Kasumi-1 (cell line): ENCODE measurements at places on chromosomes 1 and 21.
A peak's percentile ranks its signal among the peaks of the same experiment; 100 is the strongest.

- DNase-seq = no peak
These were observed 27.4 kb downstream of the SNRPE start for GRCh38 chr1:203888807-203889251.

DNA sequence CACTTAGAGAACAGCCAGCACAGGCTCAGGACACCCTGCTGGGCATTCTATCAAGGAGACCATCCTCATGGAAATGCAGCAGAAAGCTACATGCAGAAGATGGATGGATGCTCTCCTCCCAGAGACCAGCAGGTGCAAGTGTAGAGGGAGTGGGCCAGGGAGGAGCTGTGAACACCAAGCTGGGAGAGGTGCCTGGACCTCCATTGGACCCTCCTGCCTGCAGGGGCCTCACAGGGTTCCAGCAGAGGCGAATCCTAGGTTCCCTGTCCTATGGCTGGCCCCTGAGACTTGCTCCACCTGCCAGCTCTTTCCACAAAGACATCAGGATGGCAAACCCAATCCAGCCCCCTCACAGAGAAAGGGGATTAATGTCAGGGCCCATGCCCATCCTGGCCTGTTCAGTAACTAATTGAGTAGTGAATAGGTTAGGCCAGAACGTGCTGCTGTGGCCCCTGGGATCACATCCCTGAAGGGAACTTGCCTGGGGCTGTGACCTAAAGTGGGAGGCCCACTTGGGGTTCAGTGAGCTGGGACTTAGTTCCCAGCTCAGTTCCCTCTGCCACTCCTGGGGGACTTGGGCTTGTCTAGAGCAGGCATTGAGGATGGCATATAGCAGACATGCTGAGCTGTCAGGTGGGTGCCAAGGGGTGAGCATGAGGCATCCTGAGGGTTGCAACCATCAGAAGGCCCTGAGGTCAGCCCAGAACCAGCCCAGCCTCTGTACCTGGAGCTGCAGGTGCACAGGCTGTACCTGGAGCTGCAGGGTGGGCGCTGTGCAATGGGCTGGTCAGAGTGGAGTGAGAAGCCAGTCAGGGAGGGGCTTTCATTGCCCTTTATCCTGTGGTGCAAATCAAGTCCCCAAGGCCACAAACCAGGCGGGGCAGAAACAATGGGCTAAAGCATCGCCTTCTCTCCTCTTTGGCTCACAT, 22.9 kb upstream of the ZNF678 start:
- DNase-seq = no peak

GRCh38 chr1:171663854-171664575, 11.5 kb upstream of the MYOC start:
- no peak for DNase-seq

DNA sequence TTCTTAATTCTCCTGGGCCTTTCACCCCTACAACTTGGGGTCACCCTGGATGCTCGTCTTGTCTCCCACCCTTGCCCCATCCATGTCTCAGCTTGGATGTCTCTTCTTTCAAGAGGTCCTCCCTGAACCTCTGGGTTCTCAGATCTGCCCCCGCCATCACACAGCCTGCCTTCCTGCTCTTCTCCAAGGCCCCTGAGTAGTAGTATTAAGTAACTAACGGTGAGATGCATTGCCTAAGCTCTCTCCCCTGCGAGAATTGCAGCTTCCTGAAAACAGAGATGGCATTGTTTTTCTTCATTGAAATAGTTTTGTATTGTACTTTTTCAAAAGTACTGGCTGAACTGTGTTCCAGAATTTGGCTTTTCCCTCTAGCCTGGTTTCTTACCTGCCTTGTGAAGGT, 16.0 kb downstream of the MIIP start:
- peak; percentile 40 for DNase-seq

DNA sequence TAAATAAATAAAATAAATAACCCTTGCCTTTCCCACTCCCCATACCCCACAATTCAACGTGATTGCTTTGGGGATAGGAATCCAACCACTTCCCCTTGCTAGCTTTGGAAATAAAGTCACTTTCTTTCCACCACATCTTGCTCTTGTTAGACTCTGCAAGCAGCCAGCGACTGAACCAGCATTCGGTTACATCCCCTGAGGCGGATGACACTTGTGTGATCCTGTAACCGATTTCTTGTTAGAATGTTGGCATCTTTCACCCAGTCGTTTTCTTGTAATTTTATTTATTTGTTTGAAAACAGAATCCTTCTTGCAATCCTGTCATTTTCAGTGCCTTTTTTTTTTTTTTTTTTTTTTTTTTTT, 1.6 kb upstream of the IFNGR2 start:
- no peak for DNase-seq

DNA sequence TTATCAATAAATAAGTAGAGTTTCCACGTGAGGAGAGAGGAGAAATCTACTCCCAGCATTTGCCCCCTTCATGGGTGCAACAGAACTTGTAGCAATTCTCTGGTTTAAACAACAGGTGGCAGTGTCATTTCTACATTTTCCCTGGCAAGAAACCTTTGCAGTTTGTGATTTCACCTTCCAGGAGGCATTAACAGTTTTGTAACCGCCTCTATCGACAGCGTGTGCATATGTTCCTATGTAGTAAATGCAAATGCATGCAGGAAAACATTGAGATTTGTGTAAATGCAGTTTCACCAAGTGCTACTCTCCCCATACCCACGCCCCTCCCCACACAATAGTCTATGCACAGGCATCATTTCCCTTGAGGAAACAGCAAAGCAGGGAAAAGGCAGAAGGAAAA, 494.7 kb downstream of the SMYD3 start:
- peak; percentile 73 for DNase-seq

- DNase-seq = no peak
These were observed 365.9 kb upstream of the B3GALT2 start for GRCh38 chr1:193552274-193552673.
